CD4-positive, alpha-beta memory T cell (primary cell): ENCODE measurements at places on chromosomes 6 and 20. TPM values are rescaled to one million over a fixed set of nuclear protein-coding genes. Genes with fewer than 3 reads are reported as not detected.

The GHRH gene
- total RNA-seq = not detected

The SLC24A3 gene
- not detected for total RNA-seq

The IFNGR1 gene
- total RNA-seq = 38.3 TPM

- DNase-seq = no peak
Observed at GRCh38 chr6:25278261-25278913, 787 bp upstream of the CARMIL1 start.

DNA sequence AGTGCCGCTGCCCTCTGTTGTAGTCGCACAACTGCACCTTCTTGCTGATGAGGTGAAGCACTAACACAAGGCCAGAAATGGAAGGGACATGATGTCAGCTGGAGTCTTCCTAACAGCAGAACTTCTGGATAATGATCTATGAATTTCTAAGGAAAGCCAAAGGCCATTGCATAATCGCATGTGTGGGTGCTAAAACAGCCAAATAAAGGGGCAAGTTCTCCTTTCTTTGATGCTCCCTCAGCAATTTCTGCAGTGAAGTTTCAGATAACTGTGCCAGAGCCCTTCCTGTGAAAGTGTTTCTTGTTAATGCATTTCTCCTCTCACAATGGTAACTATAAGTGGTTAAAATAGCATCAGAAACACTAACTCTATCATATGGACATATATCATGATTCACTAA is 8.0 kb upstream of the F13A1 start:
- DNase-seq = no peak

DNA sequence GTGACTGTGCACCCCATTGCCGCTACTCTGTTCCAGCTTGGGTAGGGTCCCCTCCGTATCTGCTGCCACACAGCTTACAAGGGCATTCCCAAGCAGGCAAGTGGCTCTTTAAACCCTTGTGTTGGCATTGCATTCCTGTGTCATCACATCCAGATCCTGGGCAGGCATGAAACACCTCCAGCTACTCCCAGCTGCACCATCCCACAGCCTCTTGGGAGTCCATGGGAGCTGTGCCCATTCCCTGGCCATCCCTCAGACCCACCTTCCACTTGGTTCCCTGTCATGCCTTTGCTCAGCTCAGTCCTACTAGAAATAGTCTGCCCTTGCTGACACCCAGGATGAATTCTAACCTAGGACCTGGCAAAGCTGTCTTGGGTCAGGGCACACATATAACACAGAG is 87.7 kb downstream of the PSMG4 start:
- no peak for DNase-seq

- DNase-seq = peak; percentile 57
Observed at GRCh38 chr6:18262702-18263417, 1.5 kb downstream of the DEK start.

GRCh38 chr6:43946641-43947363 is 176.8 kb downstream of the VEGFA start:
- DNase-seq = no peak

DNA sequence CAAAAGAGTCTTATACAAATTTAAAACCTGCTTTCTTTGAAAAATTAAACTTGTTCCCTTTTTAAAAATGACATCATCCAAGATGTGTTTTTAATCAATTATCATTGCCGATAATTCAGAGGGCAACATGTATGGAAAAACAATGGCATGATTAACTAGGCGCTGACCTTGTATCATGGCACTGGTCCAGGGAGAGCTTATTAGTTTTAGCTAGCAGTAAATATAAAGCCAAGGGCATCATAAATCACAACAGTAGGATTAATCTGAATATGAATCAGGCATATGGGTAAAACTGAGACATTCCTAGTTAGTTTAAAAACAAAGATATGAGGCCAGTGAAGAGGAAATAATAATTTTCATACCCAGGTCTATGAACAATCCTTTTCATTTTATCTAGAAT is 374.0 kb downstream of the HDGFL1 start:
- DNase-seq = no peak

GRCh38 chr20:32885952-32886351 is 27.2 kb downstream of the EFCAB8 start:
- DNase-seq = no peak

DNA sequence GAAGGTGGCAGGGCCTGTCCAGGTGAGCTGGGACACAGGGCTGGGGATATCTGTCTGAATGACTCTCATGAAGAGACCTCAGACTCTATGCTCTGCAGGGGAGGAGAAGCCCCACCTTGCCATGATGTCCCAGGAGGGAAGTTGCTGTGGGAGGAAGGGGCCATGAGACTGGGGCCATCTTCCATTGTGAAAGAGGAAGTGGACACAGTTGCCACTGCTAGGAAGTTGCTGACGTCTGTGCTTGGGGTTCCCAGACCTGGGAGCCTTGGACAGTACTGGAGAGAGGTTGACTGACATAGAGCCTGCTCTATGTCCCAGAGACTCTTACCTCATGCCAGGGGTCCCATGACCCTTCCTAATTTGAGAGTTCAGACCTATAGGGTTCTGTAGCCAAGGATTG is 24.5 kb downstream of the SIRPB1 start:
- DNase-seq = no peak

- DNase-seq = no peak
Observed at GRCh38 chr6:40930555-40930954, 108.5 kb downstream of the UNC5CL start.
